ENCODE measurements at places on chromosomes 5 and 9.

- no peak for DNase-seq
Measured at GRCh38 chr5:1324301-1324700, 20.6 kb downstream of the CLPTM1L start.

DNA sequence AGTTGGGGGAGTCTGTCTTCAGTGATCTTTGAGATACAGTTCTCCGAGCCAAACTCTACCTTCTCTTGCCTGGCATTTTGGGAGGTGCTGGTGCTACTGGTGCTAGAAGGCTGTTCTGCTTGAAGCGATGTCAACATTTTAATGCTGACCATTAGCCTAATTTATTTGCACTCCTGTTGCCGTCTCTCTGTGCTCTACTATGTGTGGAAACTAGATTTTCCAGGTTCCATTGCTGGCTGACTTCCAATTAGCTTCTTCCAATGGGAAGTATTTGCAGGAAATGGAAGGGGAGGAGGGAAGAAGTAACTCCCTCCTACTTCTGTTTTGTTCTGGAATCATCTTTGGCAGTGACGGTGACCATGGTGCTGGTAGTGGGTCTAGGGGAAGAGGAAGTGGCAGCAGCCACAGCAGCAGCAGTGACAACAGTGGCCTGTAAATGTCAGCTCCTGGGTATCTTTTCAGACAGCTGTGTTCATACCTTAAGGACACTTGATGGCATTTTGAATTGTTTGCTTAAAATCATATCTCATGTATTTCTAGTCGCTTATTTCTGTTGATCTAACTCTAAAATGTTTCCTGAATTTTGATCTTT is 7.9 kb downstream of the TXNDC8 start:
- DNase-seq, result no peak

DNA sequence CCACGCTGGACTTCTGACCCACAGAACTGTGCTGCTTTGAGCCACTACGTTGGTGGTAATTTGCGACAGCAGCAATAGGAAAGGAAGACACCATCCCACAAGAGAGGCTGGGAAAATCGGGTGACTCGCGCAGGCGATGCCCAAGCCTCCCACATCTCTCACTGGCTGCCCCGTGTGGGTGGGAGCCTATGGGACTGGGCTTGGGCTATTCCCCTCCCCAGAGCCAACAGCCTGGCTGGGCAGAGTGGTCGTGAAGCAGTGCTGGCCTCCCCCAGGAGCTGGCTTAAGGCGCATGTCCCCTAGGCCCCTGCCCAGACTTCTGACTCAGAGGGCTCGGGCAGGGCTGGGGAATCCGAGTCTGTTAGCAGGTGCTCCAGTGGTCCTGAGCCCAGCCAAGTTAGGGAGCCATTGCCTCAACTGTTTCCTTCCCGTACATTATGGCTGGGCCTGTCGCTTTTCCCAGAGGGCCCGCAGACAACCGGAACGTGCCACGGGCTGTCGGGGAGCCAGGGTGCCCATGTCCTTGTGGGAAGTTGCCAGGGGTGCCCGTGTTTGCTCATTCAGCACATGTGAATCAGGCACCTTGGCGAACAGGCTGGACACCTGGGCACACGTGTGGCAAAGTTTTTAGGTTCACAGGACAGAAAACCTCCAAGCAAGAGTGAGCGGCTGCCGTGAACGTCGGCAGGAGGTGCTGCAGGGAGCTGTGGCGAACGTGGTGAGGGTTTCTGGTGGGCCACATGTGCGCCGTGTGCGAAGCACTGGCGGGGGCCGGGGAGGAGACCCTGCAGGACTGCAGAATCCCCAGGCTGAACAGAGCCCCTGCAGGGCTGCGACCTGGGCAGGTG is 7.0 kb upstream of the RASGEF1C start:
- DNase-seq, result no peak

GRCh38 chr5:88698290-88698689 is 184.7 kb downstream of the MEF2C start:
- DNase-seq, result no peak

- DNase-seq, result no peak
Measured at GRCh38 chr5:9035346-9035745, 510.5 kb downstream of the SEMA5A start.

- no peak for DNase-seq
Measured at GRCh38 chr9:136189394-136190236, 15.3 kb downstream of the LHX3 start.

DNA sequence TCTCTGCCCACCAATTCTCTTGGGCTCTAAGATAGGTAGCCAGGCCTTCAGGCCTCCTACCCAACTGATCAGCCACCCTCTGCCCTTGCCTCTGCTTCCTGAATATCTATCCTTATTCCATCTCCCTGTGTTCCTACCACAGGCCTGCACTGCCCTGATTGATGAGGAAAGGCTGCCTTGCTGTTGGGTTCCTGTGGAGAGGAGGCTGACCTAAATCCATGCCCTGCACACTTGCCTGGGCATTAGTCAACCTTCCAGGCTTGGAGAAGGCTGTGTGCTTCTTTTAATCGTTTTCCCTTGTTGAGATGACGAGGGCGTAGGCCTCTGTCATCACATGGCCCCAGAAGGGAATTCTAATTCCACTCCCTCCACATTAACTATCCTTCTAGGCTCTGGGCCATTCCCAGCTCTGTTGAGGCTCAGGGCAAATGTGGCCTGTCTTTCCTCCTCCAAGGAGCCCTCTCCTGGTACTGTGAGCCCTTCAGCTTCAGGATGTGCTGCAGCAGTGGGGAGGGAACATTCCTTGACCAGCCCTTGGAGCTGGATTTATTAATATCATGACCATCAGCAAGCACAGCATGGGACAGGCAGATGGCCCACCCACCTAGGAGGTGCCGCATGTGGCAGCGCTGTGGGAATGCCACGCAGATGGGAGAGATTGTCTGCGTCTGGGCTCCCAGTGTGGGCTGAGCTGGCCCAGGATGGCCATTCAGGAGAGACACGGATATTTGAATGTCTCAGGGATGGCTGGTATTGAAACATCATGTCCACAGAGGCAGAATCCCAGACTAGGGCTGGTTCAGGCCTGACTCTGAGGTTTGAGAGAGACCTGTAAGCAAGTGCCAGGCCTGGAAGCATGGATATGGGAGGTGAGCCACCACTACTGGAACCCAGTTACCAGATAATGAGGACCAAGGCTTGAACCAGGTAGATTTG is 40.9 kb downstream of the ANGPTL2 start:
- no peak for DNase-seq

GRCh38 chr5:30839956-30840355 is 353.5 kb upstream of the CDH6 start:
- no peak for DNase-seq

- DNase-seq, result no peak
Measured at GRCh38 chr5:122790354-122791103, 15.6 kb downstream of the SNX2 start.

DNA sequence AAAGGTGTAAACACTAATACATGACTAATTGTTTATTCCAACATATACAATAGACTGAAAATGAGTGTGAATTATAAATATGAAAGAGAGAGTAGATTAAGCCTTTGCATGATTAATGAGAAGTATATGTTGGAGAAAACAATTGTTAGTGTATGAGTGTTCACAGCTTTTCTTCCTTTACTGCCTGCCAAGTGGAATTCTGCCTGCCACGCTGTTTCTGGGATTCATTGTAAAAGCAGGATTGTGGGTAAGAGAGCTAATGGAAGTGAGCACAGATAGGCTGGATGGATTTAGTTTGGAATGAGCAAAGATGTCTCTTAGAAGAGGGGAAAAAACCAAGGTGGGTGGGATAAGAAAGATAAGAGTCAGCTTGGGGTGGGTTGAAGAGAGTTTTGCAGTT is 129.6 kb upstream of the NMUR2 start:
- no peak for DNase-seq

GRCh38 chr9:127264462-127265219 is at the start of gene GARNL3:
GARNL3 (plus strand) TSS chr9:127264774; CDS start chr9:127264878, 104 bp downstream.
- no peak for DNase-seq

DNA sequence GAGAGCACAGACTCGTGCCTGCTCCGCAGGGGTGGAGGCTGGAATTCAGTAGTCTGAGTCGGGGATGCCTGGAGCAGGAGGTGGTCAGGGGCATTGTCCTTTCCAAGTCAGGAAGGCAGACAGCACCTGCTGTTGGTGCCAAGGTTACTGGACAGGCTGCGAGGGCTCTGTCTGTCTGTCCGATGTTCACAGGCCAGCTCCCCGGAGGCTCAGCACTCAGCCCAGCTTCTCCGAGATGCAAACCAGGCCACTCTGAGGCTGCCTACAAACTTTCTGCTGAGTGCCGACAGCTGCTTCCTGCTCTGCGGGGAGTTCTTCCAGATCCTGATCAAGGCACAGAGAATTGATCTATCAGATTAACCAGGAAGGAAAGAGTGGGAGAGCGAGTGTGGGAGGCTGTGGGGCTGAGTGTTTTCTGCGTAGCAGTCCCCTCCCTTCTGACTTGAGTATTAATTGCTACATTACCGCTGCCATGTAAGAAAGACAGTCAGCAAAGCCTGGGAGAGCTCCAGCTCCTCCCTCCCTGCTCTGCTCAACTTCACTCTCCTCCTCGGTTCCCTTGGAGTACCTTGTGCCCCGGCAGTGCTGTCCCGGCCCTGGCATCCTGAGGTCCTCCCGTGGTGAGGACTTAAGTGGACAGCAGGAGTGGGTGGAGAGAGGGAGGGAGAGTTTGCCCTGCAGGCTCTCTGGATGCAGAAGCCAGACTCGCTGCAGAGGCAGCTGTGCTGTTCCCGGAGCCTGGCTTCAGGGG is 36.0 kb downstream of the KCNMB1 start:
- DNase-seq, result no peak

GRCh38 chr5:177372034-177372896 is 12.0 kb upstream of the SLC34A1 start:
- DNase-seq, result no peak

DNA sequence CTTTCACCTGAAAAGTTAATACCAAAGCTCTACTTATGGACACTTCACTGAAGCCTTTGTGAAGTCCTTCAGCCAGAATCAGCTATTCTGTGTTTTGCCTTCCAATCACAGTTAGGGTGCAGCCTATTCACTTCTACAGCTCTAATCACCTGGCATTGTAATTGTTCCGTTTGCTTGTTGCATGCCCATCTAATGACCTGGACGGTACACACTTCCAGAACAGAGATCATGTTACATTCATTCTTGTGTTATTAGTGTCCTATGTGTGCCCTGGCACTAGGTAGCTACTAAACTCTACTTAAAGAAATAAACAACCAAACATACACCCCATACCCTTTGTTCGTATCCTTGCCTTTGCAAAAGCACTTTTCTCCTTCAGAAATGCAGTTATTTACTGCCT is 1162.9 kb upstream of the WWC1 start:
- DNase-seq, result no peak

- no peak for DNase-seq
Measured at GRCh38 chr5:142670804-142671203, 15.1 kb downstream of the FGF1 start.

- DNase-seq, result no peak
Measured at GRCh38 chr9:136052991-136053756, 41.9 kb downstream of the NACC2 start.

DNA sequence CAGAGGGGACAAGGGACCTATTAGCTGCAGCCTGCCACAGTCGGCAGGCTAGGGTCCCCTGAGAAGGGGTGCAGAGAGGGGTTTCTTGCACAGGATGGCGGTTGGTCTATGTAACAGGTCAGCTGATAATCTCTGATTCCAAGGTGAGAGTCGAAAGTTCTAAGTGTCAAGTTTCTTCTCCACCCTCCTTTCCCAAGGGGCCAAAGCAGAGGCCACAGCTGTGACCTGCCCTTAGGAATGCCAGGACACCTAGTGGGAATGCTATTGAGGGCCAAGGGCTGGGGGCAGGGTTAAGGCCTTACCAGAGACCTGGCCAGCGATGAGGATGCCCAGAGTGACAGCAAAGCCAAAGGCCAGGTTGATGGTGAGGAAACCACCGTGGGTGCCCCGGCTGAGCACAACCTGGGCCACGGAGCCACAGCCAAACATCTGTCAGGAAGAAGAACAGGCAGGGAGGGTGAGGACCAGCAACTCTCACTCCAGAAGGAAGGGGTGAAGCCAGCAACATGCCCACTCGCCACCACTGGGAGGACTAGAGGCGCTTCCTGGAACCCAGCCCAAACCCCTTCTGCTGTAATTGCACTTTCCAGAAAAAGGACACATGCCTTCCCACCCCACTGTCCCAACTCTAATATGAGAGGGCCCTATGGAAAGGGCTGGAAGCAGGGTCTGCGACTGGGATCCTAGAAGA is 3.8 kb downstream of the AQP3 start:
- DNase-seq, result no peak

DNA sequence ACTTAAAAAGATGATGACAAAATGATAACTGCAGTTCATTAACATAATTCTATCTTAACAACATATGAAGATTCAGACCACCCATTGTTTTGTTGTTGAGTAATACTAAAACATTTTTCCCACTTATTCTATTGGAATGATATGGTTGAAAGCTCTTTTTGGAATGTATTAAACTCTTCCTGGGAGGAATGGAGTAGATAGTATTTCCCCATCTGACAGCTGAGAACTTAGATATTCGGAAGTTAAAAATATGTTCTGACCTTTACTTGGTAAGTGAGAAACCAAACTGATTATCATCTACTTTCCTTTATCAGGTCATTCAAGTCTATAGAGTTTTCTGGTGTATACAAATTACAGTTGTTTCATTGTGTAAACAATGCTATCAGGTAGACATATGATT is 452.9 kb downstream of the CSNK1G3 start:
- no peak for DNase-seq

DNA sequence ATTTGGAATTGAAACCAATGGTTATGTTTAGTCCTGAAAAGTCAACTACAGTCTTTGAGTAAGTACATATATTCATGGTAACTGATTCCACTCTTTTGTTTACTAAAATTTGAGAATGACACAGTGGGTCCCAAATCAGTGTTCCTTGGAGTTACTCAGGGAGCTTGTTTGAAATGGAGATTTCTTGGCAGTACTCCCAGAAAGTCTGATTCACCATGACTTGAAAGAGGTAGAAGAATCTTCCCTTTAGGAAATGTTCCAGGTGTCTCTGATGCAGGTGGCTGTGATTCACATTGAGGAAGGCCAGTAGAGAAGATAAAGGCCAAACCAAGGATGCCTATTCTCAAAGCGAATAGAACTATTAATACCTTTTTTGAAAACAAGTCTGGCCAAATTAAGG is 1078.3 kb downstream of the CDH12 start:
- no peak for DNase-seq

DNA sequence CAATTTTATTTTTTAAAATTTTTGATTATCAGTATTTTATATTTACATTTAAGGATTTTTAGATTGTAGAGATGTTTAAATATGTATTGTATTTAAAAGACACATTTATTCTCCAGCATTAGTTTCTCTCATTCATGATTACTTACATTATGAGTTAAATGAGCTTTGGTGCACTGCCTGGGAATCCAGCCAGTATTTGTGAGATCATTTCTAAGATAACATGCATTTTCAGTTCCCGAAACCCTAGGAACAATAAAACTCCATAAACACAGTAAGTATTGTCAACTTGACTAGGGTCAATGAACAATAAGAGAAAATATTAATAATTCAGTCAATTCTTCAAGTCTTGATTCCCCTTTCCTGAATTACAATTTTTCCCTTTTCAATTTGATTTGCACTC is 403.3 kb downstream of the PLK2 start:
- no peak for DNase-seq

DNA sequence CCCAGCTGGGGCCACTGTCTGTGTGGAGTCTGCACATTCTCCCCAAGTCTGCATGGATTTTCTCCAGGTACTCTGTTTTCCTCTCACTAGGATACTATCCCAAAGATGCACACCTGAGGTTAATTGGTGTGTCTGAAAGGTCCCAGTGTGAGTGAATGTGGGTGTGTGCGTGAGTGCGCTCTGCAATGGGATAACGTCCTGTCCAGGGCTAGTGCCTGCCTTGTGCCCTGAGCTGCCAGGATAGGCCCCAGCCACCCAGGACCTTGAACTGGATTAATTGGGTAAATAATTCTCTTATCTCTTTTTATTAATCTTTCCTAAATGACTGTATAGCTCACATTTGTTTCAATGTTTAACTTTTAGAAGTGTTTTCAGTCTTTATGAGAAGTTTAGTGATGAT is 11.5 kb upstream of the PANK3 start:
- no peak for DNase-seq
